ENCODE measurements at places on chromosomes 11 and 22.

- DNase-seq: no peak
Observed at GRCh38 chr11:92789761-92790160, 179.7 kb upstream of the MTNR1B start.

GRCh38 chr11:15507592-15507991 is 392.9 kb downstream of the INSC start:
- DNase-seq: peak; percentile 22

- no peak for DNase-seq
Observed at GRCh38 chr11:64458997-64459396, 100.0 kb downstream of the RPS6KA4 start.

DNA sequence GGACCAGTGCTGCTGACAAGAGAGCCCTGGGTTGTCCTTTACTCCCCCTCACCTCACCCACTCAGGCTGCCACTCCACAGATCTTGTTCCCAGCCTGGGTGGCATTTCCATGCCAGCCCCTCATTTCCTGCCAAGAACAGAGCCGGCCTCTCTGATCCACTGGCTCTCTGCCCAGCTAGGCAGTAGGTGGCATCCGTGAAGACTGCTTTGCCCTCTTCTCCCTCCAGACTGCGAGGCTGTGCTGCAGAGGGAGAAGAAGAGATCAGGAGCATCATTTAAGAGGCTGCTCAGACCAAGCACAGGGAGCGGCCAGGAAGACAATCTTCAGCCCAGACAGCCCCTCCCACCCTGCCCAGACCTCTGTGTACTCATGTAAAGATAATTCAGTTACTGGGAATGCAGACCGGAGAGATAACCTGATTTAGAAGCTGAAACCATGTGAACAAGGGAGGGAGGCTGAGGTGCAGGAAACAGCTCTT is 126.9 kb upstream of the NCAM1 start:
- DNase-seq: no peak

GRCh38 chr11:84035645-84036044 is 749.5 kb upstream of the CCDC90B start:
- DNase-seq: no peak
